ENCODE measurements at places on chromosomes 4 and X.

DNA sequence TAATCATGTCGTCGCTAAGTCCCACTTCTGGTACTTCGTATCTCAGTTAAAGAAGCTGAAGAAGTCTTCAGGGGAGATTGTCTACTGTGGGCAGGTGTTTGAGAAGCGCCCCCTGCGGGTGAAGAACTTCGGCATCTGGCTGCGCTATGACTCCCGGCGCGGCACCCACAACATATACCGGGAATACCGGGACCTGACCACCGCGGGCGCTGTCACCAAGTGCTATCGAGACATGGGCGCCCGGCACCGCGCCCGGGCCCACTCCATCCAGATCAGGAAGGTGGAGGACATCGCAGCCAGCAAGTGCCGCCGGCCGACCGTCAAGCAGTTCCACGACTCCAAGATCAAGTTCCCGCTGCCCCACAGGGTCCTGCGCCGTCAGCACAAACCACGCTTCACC is 11.3 kb downstream of the PNCK start:
- DNase-seq: no peak

DNA sequence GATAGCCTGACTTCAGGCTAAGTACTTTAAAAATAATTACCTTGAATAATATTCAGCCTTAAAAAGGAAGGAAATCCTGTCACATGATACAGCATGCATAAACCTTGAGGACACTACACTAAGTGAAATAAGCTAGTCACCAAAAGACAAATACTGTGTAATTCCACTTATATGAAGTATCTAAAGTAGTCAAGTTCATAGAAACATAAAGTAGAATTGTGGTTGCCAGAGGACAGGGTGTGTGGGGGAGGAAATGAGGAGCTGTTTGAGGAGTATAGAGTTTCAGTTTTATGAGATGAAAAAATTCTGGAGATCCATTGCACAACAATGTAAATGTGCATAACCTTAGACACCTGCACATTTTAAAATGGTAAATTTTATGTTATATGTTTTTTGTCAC is 5.6 kb upstream of the STPG2 start:
- no peak for DNase-seq

- no peak for DNase-seq
These were observed 60.3 kb downstream of the BEND2 start for GRCh38 chrX:18160369-18160768.

DNA sequence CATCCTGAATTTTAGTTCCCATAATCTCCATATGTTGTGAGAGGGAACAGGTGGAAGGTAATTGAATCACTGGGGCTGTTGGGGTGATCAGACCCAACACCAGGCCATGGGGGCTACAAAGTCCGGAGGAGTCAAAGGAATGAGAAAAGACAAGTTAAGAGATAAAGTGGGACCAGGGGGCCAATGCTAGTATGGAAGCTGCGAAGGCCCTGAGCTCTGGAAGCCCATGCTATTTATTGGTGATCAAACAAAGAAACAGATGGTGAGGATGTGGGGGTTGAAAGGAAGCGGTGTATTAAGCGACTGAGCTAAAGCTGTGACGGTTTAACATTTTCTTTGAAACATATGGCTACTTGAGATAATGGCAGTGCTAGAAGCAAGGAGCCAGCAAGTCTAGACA is 132.8 kb downstream of the PDGFC start:
- no peak for DNase-seq

DNA sequence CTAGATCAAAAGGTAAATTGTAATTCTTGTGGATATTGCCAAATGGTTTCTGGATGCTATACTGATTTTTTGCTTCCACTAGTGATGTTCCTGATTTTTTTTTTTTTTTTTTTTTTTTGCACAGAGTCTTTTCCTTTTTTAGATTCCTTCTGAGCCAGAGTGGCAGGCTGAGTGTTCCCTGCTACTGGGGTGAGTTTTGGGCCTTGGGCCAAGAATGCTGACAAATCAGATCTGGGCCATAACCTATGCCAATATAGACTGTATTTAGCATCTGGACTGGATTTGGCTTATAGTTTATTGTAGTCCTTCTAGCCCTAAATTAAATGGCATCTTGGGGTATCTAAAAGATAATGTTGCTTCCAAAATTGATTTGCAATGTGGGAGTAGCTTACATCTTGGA is 52.8 kb downstream of the REPS2 start:
- no peak for DNase-seq

- DNase-seq: no peak
These were observed 907.6 kb downstream of the FSTL5 start for GRCh38 chr4:161256172-161256571.

DNA sequence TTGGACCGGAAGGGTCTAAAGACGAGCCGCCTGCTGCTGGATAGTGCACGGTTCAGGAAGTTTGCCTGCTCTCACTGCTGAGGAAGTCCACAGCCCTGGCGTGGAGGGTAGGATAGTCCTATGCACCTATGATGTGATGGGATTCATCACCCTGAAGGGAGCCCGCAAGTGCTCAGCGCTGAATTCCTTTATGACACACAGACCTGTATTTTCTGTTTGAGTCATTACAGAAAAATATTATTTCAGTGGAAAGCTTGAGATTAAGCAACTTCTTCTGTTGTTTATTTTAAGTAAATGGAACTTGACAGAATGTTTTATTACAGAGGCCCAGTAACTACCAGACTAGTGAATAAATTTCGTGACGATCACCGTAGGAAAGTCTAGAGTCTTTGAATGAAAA is 123.2 kb downstream of the TRIML1 start:
- no peak for DNase-seq

GRCh38 chr4:26362745-26363439 is 42.1 kb downstream of the RBPJ start:
- no peak for DNase-seq

DNA sequence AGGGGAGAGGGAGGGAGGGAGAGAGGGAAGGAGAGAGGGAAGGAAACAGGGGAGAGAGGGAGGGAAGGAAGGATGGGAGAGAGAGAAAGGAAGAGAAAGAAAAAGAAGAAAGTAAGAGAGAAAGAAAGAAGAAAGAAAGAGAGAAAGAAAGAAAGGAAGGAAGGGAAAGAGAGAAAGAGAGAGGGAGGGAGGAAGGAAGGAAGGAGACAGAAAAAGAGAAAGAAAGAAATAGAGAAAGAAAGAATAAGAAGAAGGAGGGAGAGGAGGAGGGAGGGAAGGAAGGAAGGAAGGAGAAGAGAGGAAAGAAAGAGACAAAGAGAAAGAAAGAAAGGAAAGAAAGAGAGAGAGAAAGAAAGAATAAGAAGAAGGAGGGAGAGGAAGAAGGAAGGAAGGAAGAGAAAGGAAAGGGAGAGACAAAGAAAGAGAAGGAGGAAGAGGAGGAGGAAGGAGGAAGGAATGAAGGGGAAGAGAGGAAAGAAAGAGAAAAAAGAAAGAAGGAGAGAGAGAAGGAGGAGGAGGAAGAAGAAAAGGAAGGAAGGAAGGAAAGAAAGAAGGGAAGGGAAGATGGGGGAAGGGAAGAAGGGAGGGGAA is 189.6 kb downstream of the PARM1 start:
- no peak for DNase-seq
